CD8-positive, alpha-beta T cell (primary cell): ENCODE measurements at places on chromosomes 13 and 19.

- DNase-seq: no peak
Measured at GRCh38 chr13:98059276-98059675, 83.6 kb upstream of the FARP1 start.

DNA sequence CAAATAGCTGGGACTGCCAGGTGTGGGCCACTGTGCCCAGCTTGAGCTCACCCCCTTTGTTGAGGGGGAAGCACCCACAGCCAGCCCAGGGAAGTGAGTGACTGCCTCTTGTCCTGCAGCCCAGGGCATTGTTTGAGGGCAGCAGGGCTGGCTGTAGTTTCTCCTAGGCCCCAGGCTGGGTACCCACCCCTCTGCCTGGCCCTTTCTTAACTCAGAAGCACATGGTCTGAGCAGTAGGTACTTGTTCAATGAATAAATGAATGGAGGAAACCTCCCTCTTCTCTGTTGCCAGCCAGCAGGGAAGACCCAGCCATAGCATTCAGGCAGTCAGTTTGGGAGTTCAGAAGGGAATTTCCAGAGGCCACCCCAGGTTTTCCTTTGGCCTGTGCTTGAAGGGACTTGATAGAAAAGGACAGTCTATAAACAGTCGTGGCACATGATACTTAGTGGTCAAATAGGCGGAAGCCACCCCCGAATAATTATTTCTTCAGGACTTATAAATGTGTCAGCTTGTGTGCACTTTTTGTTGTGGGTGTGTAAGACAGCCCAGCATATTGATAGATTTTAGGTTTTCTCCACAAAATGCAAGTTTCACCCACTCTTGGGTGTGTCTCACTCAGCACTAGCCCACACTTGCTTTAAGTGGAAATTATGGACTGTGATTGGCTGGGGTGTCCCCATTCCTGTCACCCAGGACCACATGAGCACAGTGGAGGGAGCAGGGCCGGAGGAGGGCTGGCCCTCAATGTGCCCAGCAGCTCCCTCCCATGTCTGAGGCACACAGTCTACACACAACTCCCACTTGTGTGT lies 33.1 kb downstream of the GATAD2A start:
- DNase-seq: no peak

DNA sequence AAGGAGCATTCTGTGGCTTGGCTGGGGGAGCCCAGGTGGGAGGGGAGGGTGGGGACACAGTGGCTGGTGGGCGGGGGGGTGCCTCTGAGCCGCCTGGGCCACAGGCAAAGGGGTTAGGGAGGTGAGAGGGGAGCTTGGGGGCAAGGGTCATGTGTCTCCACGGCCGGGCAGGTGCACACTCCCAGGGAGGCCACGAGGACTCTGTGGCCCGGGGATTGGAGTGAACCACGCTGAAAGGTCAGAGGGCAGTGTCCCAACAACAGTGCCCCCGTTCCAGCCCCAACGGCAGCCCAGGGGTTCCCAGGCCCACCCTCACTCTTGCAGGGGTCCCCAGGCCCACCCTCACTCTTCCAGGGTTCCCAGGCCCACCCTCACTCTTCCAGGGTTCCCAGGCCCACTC lies 9.6 kb downstream of the C2CD4C start:
- no peak for DNase-seq

- DNase-seq: peak; percentile 74
Measured at GRCh38 chr13:27442071-27442647, 8.2 kb downstream of the MTIF3 start.

DNA sequence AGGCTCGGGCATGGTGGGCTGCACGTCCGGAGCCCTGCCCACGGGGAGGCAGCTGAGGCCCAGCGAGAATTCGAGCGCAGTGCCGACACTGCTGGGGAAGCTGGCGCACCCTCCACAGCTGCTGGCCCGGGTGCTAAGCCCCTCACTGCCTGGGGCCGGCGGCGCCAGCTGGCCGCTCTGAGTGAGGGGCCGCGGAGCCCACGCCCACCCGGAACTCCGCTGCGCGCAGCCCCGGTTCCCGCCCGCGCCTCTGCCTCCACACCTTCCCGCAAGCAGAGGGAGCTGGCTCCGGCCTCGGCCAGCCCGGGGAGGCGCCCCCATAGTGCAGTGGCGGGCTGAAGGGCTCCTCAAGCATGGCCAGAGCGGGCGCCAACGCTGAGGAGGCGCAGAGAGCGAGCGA lies 2080.4 kb downstream of the PCDH9 start:
- no peak for DNase-seq

DNA sequence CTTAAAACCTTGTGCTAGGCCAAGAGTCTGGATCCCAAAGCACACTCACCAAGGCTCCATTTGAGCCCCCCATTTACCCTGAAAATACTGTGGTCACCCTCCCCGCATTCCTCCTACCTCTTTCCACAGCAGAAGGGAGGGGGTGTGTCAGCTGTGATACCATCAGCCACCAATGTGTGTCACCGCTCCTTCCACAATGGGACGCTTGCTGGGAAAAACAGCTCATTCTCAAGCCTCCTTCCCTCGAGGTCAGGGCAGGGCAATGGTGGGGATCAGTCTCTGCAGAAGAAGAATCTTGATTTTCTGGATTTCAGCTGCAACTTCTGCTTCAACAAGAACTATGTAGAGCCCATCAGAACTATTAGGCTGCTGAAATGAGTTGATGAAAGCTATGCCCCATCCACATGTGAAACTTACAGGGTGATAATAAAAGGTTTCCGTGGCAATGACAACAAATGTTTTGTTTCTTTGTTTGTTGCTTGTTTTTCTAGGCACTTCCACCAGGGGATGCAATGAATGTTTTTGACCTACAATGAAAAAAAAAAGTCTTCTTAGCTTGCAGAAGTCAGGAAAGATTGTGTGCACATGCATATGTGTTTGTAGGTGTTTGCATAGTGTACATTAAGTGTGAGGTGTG lies 26.4 kb upstream of the ZNF507 start:
- no peak for DNase-seq

- no peak for DNase-seq
Measured at GRCh38 chr13:44271915-44272341, 101.7 kb upstream of the SERP2 start.

DNA sequence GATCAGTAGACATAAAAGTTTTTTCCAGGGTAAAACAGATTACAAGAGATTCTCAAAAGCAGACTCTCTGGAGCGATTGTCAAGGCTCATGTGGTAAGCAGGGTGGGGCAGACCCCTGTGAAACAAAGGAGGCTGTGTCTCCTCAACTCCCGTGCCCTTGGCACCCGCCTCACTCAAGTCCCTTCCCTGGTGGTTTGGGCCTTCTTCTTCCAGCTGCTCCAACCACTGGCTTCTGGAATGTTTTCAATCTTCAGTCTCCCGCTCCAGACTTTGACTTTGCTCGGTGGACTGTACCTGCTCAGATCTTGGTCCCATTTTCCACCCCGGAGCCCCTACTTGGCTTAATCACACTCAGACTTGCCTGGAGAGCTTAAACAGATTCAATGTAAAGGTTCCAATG lies 74.8 kb upstream of the STK24 start:
- no peak for DNase-seq

- peak; percentile 29 for DNase-seq
Measured at GRCh38 chr19:17448131-17448967, at the start of gene TMEM221. TMEM221 (minus strand) TSS chr19:17448668; CDS start chr19:17448462, 206 bp downstream.

DNA sequence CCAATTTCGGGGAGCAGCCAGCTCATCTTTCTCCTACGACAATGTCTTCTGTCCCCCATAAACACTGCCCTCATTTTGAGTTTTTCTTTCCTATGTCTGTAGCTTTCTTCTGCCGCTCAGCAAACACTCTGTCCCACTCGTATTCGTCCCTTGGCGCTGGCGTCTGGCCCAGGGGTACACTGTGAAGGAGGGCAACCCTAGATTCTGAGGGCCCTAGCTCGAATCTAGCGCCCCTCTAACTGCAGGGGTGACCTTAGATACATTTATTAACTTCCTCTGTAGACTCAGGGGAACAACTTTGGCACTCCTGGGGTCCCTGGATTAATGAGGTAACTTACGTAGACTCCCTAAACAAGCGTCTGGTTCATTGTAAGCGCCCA lies 677 bp upstream of the LRCH1 start:
- DNase-seq: peak; percentile 33

DNA sequence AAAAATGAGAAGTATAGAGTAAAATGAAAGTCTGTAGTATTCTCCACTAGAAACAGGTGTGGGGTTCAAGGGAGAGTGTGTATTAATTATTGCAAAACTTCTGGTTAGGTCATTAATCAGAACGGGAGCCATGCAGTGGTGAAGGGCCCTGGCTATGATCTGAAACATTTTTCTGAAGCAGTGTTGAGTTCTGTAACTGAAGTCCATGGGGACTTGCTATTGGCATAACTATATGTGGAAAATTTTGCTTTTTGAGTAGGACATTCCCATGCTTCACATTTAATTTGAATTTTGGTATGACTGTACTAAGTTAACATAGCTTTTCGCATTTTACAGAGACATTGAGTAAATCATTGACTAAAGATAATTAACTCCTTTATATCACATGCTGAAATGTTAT lies 67.5 kb downstream of the LRCH1 start:
- DNase-seq: no peak

DNA sequence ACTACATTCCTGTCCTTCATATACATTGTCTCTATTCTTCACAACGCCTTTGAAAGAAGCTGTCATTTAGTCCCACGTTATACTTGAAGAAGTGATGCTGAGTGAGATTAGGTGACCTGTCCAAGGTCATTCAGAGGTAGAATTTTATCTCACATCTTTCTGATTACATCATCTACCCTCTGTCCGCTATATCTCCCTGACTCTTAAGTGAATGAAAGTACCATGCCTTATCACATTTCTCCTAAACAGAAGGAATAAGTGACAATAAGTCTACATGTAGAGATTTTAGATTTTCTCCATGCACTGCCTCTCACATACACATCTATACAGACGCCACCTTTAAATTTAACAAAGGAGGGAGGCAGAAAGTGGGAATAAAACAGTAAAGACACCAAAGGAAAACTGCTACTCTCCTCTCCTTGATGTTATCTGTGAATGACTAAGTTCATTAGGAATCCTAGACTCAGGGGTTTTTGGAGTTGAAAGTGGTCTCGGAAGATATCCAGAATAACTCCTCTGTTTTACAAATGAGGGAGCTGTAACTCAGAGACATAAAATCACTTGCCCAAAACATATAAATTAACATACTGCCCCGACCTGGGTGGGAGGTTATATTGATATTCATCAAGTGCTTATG lies 4.9 kb upstream of the CLDN10 start:
- no peak for DNase-seq

DNA sequence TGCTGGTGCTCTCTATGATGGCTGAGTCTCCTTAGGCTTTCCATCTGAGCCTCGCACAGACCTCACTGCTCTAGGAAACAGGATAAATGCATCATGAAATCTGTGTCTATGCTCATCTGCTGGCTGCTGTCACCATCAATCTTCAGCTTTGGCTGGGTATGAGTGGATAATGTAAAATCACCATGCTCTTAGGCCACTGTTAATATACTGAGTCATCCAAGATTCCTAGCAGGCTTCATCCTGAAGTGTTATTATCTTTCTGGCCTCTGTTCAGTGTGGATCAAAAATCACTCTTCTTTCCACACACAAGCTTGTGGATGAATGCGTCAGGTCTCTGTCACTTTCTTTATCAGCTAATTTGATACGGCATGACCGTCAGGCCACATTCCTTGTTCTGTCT lies 317.4 kb downstream of the NALCN start:
- DNase-seq: no peak

DNA sequence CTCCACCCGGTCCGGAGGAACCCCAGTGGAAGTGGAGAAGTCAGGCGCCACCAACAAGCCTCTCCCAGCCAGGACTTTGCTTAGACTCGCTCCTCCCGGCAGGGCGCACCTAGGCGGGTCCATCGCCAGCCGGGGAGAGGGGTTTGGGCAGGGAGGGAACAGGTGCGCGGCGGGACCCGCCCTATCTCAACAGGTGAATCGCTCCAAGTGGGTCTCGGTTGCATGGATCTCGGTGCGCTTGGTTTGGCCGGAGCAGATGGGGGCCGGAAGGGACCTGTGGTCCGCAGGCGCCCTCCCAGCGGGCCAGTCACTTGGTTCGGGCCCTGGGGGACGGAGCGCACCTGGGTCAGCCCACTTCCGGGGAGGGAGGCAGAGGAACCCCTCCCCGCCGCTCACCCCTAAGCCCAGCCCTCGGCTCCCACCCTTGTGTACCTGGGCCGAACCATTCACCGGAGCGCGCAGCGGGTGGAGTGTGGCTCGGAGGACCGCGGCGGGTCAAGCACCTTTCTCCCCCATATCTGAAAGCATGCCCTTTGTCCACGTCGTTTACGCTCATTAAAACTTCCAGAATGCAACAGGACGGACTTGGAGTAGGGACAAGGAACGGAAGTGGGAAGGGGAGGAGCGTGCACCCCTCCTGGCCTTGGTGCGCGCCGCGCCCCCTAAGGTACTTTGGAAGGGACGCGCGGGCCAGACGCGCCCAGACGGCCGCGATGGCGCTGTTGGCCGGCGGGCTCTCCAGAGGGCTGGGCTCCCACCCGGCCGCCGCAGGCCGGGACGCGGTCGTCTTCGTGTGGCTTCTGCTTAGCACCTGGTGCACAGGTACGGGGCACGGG lies at the start of gene LSR:
Gene LSR, plus strand, starts transcription at position 693 of the 836 bp plus-strand sequence. Its CDS starts 21 bp downstream, at position 714.
- peak; percentile 90 for DNase-seq

- DNase-seq: no peak
Measured at GRCh38 chr13:75226733-75227435, 255.1 kb downstream of the TBC1D4 start.

DNA sequence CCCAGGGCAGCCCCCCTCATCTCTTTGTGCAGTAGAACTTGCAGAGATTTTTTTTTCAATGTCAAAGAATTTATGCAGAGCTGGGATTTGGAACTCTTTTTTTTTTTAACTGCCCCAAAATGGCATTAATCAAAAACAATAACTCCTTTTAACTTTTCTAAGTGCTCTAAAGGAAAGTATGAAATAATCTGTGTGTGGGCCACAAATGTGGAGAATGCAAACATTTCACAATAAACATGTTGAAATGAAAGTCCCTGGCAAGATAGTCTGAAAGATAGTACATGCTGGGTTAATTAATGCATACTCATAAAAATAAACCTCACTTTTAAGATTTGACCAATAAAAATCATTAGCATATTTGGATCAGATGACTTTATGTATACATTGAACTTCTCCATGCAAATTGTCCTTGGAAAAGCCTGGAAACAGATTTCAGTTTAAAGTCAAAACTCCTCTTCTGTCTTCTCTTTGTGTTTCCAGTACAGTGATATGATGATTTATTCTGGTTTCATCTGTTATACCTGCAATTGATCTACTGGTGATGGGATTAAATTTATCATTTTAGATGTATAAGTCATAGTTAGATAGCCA lies 30.5 kb upstream of the ZNF536 start:
- DNase-seq: no peak

GRCh38 chr13:31022928-31023530 lies 90.6 kb downstream of the TEX26 start:
- DNase-seq: no peak

- DNase-seq: no peak
Measured at GRCh38 chr13:49571299-49572240, 13.8 kb downstream of the RCBTB1 start.
